ENCODE measurements at places on chromosomes 16 and 17.

DNA sequence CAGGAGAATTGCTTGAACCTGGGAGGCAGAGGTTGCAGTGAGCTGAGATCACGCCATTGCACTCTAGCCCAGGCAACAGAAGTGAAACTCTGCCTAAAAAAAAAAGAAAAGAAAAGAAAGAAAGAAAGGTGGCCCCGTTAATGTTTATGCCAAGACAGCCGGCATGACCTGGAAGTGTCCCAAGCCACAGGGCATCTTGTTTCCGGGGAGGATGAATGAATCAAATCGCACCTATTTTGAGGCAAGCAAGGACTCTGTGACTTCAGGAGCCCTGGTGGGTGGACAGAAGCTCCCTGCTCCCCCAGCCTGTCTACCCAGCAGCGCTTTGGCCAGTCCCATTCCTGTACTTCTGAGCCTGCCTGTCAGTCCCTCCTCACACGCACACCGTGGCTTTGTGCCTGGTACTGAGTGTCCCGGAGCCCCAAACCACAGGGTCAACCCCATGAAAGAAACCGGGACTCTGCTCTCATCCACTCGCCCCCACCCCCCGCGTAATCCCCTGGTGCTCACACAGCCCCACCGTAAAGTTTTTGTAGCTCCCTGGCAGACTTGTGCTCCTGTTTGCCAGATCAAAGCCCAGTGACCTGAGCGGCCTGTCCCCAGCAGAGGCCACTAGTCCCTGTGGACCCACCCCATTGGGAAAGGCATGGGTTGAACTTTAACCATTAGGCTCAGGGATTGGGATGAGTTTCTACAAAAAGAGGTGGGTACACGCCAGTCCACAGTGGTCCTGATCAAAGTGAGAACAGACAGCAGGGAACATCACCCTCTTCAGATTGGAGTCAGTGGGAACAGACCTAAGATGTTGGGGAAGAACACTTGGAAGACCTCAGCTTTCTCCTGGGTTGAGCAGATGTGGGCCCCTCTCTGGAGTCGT is 19.3 kb downstream of the CD2BP2 start:
- DNase-seq = no peak

- no peak for DNase-seq
Observed at GRCh38 chr17:8326511-8327302, 12.9 kb upstream of the ODF4 start.

GRCh38 chr17:82789051-82789592 is 37.3 kb downstream of the TBCD start:
- DNase-seq = no peak

- no peak for DNase-seq
Observed at GRCh38 chr16:11045846-11046245, 101.5 kb downstream of the CLEC16A start.

- no peak for DNase-seq
Observed at GRCh38 chr17:40556198-40556661, 9.0 kb downstream of the CCR7 start.
